ENCODE measurements at places on chromosomes 3 and 15. TPM values are rescaled to one million over a fixed set of nuclear protein-coding genes. Genes with fewer than 3 reads are reported as not detected.

ARHGEF26 gene
- 1.7 TPM for total RNA-seq

DNA sequence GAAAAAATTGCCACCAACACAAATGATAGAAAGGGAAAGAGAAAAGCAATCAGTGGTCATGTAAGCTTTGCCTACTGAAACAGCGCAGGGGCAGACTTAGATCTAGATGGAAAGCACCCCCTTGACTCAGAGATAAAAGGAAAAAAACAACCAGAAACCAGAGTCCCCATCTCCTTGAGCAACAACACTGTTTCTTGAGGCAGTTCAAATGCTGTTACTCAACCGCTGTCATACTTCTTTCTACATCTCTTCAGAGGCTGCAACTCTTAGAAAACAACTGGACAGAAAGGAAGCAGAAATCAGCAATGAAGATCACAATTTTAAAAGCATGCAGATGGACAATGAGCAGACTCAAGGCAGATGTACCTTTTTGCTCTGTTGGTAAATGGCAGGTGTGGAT is 36.5 kb downstream of the FSIP1 start:
- H3K4me1 ChIP-seq = peaks cover 5% of the 10 kb centered on the region
- no peak overlapping the region for H3K27ac ChIP-seq
- H3K36me3 ChIP-seq = no peaks in the 10 kb centered on the region
- no peak for DNase-seq
- no peak overlapping the region for H3K4me3 ChIP-seq

DNA sequence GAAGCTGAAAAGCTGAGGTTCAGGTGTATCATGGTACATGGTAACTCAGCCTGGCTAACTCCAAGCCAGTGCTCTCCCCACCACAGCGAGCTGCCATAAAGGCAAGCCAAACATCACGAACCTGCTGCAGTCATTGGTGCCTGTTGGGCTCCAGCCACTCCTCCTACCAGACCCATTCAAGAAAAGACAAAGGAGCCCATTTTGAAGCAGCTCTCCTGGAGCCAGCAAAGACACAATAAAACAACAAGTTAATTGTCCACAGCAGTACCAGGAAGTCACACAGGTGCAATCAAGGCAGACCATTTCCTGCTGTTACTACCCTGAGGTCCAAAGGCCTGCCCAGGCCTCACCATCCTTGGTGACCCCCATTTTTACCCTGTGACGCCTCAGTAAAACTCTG is 77.6 kb downstream of the DAPK2 start:
- H3K4me3 ChIP-seq = no peak overlapping the region
- no peaks in the 10 kb centered on the region for H3K27me3 ChIP-seq
- DNase-seq = no peak
- peaks cover 9% of the 10 kb centered on the region for H3K4me1 ChIP-seq

GRCh38 chr3:156687023-156687422 is 12.6 kb downstream of the TIPARP start:
- no peak for DNase-seq
- H3K27ac ChIP-seq = no peak overlapping the region
- H3K27me3 ChIP-seq = no peaks in the 10 kb centered on the region
- H3K36me3 ChIP-seq = peaks cover 14% of the 10 kb centered on the region

GRCh38 chr3:94978084-94978483 is 915.2 kb downstream of the NSUN3 start:
- H3K27me3 ChIP-seq = no peaks in the 10 kb centered on the region
- no peak for DNase-seq
- no peaks in the 10 kb centered on the region for H3K36me3 ChIP-seq
- H3K4me1 ChIP-seq = no peaks in the 10 kb centered on the region
- H3K27ac ChIP-seq = no peak overlapping the region
- no peak overlapping the region for H3K4me3 ChIP-seq

ARGFX gene
- not detected for total RNA-seq

- no peaks in the 10 kb centered on the region for H3K36me3 ChIP-seq
- no peak overlapping the region for H3K27ac ChIP-seq
- DNase-seq = no peak
Observed at GRCh38 chr3:137205394-137206045, 247.7 kb downstream of the IL20RB start.

MESP1 gene
- not detected for total RNA-seq

DNA sequence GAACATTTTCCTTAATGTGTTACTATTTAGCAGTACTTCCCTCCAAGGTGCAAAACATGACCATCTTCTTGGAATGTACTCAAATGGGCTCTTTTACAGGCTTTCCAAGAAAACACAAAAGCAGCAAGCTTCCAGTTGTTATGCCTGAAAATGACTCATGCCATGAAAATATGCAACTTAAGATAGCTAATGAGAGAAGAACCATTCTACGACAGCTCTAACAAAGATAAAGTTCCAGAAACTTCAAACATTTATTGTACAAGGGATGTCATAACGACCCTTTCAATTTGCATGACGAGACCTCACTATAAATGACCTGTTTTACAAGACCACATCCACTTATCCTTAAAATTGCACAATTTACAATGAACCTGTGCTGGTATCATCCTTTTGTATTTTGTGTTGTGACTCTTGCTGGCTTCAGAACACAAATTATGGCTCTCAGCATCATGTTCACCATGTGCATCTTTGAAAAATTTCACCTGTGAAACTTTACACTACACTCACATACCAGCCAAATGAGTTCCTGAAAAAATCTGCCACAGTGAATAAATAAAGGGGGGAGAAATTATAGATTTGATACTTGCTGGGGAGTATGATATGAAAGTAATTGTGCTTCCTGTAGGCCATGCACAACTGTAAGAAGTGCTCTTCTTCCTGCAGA is 433.7 kb downstream of the MAGI1 start:
- no peak overlapping the region for H3K4me3 ChIP-seq
- H3K4me1 ChIP-seq = no peaks in the 10 kb centered on the region
- no peaks in the 10 kb centered on the region for H3K27me3 ChIP-seq
- peak; percentile 82 for DNase-seq

DNA sequence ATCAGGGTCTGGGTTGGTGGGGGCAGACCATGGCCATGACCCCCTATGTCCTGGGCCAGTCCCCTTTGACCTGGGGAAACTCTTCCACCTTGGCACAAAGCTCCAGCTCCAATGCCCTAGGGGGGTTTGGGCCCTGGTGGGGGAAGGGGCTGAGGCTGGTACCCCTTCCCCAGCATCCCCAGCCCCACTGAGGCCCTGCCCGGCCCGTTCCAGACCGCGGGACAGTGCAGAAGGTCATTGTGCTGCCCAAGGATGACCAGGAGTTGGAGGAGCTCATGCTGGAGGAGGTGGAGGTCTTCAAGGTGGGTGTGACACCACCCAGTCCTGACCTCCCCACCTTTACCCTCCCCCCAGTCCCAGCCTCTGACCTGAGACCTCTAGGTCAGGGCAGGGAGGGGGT is 6.2 kb upstream of the GNAT1 start:
- DNase-seq = no peak
- no peak overlapping the region for H3K27ac ChIP-seq
- no peak overlapping the region for H3K4me3 ChIP-seq
- peaks cover 3% of the 10 kb centered on the region for H3K4me1 ChIP-seq

GRCh38 chr3:62727536-62727935 is 147.7 kb downstream of the CADPS start:
- no peaks in the 10 kb centered on the region for H3K36me3 ChIP-seq
- H3K4me1 ChIP-seq = peaks cover 6% of the 10 kb centered on the region
- DNase-seq = peak; percentile 81
- no peak overlapping the region for H3K4me3 ChIP-seq
